ENCODE measurements at places on chromosomes 4 and X.
A peak's percentile ranks its signal among the peaks of the same experiment; 100 is the strongest.

DNA sequence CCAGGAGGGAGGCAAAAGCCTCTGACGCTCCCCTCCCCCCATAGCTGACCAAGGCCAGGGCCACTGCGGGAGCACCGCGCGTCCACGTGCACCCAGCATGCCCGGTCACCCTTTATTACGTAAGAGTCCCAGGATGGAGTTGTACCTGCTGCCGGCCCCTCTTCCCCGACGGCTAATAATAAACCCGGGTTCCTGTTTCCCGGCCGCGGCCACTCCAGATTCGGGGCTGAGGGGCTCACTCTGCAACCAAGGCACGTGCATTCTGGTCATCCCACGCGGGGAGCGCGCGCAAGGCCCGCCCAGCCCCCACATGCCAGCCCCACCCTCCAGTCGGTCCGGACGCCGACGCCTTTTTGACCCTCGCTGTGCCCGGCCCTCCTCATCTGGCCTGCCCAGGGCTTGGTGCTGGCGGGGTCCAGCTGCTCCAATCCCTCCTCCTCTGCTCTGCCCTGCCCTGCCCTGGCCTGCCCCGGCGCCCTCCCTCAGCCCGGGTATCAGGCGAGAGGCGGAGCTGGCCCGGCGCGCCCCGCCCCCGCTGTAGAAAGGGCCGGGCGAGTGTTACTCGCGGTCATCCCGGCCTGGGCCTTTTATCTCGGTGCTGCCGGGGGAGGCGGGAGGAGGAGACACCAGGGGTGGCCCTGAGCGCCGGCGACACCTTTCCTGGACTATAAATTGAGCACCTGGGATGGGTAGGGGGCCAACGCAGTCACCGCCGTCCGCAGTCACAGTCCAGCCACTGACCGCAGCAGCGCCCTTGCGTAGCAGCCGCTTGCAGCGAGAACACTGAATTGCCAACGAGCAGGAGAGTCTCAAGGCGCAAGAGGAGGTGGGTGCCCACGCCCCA is 2.6 kb downstream of the MID1IP1 start:
- DNase-seq: peak; percentile 84

GRCh38 chr4:160202802-160203201 is 1099.9 kb downstream of the RAPGEF2 start:
- DNase-seq: no peak

GRCh38 chrX:46938589-46938988 is 26.4 kb downstream of the JADE3 start:
- DNase-seq: no peak

DNA sequence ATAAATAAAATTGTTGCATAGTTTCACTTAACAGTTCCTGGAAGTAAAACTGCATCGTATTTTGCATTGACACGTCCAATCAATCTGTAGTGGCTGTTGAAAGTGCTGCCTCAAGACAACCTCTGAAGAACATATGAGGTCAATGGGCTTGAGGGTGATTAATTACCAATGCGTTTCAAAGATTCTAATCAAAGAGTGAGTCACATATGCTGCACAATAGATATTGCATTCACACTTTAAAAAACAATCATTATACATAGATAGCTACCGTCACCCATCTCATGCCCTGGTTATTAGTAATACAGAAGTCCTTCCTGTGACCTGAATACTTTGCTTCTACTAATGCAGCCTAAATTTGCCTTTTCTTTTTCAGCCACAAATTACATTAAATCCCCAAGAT is 743.3 kb upstream of the SLIT2 start:
- no peak for DNase-seq

- DNase-seq: no peak
Measured at GRCh38 chr4:78267790-78268189, 210.7 kb downstream of the FRAS1 start.

- DNase-seq: no peak
Measured at GRCh38 chrX:82127228-82128123, 925.6 kb downstream of the SH3BGRL start.

GRCh38 chr4:72886602-72887001 is 182.9 kb downstream of the COX18 start:
- no peak for DNase-seq

DNA sequence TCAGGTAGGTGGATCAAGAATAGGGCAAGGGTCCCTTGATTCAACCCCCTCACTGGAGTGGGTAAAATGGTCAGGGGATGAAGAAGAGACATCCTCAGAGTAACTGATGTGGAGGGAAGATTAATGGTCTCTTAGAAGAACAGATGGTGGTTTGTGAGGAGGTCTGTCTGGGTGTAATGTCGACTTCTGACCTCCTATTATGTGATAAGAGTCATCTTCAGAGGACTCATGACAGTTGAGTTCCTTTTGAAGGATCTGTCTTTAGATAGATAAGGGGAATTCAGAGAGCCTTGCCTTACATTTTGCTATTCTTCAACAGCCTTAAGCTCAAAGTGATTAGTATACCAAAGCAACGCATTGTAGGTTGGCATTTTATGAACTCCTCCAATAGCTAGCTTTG is 27.1 kb upstream of the MAGEA8 start:
- no peak for DNase-seq

GRCh38 chr4:22637306-22637705 is 55.4 kb upstream of the GBA3 start:
- DNase-seq: no peak

- DNase-seq: no peak
Measured at GRCh38 chr4:150007512-150007911, 70.7 kb upstream of the DCLK2 start.

GRCh38 chr4:24603343-24603742 is 19.0 kb upstream of the DHX15 start:
- no peak for DNase-seq

DNA sequence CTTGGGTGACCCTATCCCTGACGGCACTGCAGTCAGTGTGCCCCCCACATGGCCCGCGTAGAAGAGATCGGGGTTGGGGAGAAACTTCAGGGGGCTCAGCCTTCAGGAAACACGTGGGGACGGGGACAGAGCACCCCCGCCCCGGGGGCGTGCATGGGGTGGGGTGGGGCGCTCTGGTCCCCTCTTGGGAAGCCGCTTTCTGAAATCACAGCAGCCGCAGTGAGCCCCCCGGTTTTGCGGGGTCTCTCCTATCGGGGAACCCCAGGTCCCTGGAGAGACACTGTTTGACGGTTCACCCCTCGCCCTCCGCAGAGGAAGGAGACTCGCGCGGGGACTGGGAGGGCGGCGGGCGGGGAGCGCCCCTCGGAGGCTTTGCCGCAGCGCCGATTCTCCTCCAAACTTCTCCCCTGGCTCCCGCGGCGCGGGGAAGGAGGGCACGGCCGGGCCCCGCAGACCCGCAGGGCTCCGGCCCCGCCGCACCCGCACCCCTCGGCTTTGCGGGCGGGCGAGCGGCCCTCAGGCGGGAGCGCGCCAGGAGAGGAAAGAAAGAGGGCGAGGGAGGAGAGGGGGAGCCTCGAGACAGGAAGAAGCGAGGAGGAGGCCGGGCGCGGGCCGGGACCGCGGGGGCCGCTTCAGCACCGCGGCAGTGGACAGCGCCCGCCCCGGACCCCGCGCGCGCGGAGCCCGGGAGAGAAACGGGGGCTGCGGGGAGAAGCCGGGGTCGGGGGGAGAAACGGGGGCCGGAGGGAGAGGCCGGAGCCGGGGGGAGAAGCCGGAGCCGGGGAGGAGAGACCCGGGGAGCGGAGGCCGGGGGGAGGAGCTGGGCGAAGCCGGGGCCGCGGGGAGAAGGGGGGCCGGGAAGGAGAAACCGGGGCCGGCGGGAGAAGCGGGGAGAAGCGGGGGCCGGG is 612 bp downstream of the CPLX1 start:
- DNase-seq: no peak

GRCh38 chrX:119989905-119990555 is 46.5 kb upstream of the NKAP start:
- DNase-seq: peak; percentile 1

GRCh38 chr4:38692421-38692820 is 28.4 kb downstream of the KLF3 start:
- DNase-seq: no peak

- no peak for DNase-seq
Measured at GRCh38 chr4:21655031-21655430, 293.5 kb downstream of the KCNIP4 start.

GRCh38 chr4:95071851-95072250 is 314.1 kb downstream of the BMPR1B start:
- DNase-seq: no peak

DNA sequence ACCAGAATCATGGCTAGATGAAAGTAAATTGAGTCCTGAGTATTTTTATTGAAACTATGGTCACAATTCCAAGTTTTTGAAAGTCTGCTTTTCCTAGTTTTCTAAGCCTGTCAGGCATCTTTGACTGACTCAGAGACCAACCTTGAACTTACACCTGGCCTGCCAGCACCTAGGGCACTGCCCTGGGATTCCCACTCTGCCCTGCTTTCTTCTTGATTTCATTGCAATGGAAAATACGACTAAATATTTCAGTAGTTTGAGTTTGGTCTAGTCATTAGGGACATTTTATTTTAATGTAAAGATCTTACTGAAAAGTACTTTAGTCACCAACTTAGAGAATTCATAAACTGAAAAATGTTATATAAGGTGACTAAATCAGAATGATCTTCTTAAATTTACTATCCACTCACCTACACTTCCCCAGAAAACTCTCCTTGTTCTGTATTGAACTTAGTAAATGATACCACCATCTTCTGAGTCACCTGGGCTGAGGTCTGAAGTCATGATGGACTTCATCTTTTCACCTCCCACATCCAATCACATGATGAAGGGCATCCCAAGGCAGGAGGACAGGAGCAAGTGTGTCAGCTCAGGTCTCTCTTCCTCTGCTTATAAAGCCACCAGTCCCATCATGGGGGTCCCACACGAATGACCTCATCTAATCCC is 11.6 kb upstream of the PYURF start:
- DNase-seq: no peak

DNA sequence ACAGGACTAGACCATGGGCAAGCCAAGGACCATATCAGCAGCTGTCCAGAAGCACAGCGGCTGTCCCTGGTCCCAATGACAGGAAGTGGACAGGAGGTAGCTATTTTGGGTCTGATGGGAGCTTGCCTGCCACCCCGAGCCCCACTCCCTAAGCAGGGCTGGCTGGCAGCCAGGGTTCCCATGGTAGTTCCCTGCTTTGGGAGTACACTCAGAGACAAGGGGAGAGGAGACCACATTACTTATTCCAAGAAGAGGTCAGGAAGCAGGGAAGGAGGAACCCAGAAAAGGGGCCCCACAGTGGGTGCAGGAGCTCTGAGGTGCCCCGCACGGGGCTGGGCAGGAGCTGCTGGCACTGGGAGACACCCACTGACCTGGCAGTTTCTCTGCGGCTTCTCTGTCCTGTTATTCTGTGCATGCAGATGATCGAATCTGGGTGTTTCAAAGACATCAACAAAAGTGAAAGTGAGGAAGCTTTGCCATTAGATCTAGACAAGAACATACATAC is 36.3 kb downstream of the HTT-AS start:
- no peak for DNase-seq

DNA sequence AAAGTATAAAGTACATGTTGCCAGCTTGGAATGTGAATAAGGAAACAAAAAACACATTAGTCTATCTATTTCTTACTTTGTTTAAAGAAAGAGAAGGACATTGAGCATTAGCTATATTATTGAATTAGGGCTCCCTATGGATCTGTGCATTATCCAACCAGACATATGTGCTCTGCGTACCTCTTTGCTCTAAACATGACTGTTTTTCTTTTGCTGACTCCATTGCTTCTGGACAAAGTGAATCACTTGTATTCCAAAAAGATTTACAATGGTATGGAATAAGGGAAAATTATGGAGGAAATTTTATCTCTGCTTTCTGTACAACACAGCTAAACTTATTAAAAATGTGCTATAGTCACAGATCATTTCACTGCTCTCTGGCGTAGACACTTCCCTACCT is 727.8 kb upstream of the LCORL start:
- DNase-seq: no peak

GRCh38 chr4:25107827-25108516 is 52.3 kb downstream of the SEPSECS start:
- DNase-seq: peak; percentile 23

DNA sequence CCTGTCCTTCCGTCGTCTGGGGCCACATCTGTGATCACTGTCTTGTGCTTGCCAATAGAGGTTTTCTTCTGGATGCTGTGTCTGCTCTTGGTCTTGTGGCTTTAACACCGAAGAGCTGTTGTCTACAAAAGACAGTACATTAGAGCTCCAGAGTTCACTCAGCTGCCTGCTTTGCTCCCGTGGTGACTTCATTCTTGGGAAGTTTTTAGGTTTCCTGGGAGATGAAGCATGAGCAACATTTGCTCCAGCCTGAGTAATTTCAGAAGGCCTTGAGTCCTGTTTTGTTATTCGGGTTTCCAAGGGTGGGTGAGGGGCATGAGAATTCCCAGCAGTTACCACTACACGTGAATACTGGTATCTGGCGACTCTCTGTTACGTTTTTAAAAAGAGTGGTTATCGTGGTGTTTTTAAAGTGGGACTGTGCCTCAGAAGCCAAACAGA is 189.2 kb downstream of the SHROOM3 start:
- no peak for DNase-seq

- DNase-seq: no peak
Measured at GRCh38 chr4:136036744-136037143, 1495.5 kb downstream of the PCDH18 start.

DNA sequence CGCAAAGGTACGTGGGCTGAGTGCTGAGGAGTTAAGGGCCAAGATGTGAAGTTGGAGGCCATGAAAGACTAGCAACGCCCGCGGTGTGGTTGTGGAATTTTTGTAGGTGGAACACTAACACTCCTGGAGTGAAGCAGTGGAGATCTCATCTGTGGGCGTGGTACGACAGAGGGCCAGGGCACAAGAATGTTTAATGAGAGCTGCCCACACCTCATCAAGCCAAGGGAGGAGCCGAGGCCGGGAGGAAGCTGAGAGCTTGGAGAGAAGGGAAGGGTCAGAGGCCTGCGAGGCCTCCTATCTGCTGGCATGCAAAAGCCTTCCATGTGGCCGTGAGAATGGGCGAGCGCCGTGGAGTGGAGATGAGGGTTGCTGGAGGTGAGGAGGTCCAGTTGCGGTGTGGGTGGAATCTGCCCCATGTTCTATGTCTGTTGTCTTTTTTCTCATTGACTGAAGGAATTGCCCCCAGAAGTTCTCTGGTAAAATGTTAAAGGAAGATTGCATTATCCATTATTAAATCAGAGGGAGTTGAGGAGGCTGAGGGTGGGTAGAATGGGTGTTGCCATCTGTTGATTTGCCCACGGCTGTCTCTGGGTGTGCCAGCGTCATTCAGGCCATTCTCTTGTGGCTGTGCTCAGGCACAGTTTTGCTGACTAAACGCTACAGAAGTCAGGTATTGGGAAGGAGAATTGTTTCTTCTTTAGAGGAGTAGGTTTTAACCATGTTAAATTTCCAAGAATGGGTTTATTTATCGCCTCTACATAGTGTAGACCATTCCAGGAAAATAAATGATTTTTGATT is 19.8 kb downstream of the SNX25 start:
- no peak for DNase-seq

- DNase-seq: no peak
Measured at GRCh38 chr4:47167081-47168035, 136.0 kb downstream of the GABRB1 start.

- no peak for DNase-seq
Measured at GRCh38 chr4:105650190-105650589, 58.3 kb downstream of the INTS12 start.

DNA sequence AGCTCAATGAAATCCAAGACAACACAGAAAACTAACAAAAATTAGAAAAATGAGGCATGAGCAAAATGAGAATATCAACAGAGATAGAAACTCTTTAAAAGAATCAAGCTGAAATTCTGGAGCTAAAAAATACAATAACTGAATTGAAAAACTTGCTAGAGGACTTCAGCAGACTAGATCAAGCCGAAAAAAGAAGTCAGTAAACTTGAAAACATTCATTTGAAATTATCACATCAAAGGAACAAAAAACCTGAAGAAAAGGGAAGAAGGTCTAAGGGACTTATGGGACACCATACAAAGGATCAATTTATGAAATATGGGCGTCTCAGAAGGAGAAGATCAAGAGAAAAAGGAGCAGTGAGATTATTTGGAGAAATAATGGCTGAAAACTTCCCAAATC is 131.3 kb downstream of the PTCHD1 start:
- no peak for DNase-seq

All from NCI-H345 (cell line).